Umbilical cord (tissue), 2 donors: ENCODE measurements at places on chromosomes 5 and 9.

GRCh38 chr9:5799314-5799713 is 33.6 kb downstream of the ERMP1 start:
- DNase-seq: peak; percentile 52

DNA sequence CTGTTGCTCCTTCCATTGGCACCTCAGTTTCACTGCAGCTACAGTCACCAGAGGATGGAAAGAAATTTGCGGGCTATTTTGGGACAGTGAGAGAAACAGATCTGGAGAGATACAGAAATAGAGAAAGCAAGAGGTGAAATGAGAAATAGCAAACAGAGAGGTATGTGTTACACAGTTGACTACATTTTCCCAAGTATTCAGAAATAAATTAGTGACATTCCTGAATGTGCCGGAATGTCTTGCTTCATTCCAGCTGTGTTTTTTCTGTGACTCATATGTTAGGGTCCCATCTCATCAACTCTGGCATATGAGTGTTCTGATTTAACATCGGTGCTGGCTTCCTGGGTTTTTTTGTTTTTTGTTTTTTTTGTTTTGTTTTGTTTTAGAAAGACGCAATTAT is 63.8 kb upstream of the ZNF462 start:
- peak; percentile 40 for DNase-seq

- DNase-seq: no peak
Observed at GRCh38 chr5:98630621-98631020, 142.8 kb upstream of the RGMB start.

GRCh38 chr9:130665029-130665430 is 636 bp downstream of the PRDM12 start:
- DNase-seq: no peak

GRCh38 chr5:60598424-60598823 is 101.5 kb downstream of the DEPDC1B start:
- no peak for DNase-seq

DNA sequence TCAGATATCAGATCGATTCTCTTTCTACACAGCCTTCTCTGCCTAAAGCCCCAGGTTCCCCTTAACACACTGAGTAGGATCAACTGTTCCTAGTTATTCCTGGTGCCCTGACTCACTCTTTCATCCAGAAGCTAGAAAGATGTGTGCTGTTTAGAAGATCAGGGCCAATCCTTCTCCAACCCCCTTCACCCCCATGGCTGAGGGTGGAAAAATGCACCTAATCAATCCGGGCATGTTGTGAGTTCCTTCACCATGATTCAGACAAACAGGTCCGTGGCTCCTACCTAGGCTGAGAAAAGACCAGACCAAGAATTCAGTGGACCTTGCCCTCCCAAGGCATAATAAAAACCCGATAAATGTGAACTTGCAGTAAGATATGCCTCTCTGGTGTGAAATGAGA is 85.4 kb upstream of the EQTN start:
- peak; percentile 37 for DNase-seq

DNA sequence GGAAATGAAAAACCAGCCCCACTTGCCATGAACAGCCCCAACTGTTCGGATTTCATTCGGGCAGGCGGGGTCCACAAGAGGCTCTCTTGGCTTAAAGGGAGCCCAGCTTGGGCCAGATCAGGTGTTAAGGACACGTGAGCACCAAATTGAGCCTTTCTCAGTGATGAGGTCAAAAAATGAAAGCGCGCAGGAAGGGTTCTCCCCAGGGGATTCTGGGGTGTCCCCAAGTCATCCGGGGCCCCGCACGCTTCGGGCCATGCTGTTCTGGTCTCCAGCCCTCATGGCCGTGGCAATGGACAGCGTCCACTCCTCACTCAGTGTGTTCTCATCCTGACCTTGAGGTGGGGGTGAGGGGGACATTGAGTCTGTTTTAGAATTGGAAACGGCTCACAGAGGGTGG is 10.9 kb downstream of the AK1 start:
- no peak for DNase-seq

- DNase-seq: peak; percentile 13
Observed at GRCh38 chr5:103232393-103232999, 26.1 kb upstream of the MACIR start.

DNA sequence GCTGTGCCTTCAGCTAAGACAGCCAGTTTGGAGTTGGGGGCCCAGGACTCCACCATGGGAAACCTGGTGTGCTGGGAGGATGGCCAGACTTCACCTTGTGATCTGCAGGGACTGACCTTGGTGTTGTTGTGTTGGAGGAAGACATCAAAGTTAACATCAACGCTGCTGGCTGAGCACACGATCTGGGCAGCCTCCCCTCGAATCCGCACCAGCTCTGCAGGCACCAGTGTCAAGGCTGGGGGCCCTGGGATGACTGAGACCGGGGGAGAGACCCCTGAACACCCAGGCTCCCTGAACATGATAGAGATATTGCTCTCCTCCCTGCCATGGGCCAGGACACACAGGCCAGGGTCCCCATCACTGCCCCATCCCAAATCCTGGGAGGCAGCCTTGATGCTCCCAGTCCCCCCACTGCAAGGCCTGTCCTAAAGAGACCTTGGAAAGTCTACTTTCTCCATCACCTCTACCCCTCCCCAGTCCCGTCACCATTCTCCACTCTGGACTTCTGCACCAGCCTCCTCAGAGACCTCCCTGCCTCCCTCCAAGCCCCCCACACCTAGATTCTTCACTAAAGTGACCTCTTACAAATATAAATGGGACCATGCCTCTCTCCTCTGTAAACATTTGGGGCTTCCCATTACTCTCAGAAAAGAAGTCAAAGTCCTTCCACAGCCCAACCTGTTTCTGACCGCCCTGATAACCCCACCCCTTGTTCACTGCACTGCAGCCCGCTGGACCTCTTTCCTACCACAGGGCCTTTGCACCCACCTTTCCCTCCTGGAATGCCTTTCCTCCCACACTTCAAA is 8.2 kb downstream of the CSF1R start:
- DNase-seq: no peak

DNA sequence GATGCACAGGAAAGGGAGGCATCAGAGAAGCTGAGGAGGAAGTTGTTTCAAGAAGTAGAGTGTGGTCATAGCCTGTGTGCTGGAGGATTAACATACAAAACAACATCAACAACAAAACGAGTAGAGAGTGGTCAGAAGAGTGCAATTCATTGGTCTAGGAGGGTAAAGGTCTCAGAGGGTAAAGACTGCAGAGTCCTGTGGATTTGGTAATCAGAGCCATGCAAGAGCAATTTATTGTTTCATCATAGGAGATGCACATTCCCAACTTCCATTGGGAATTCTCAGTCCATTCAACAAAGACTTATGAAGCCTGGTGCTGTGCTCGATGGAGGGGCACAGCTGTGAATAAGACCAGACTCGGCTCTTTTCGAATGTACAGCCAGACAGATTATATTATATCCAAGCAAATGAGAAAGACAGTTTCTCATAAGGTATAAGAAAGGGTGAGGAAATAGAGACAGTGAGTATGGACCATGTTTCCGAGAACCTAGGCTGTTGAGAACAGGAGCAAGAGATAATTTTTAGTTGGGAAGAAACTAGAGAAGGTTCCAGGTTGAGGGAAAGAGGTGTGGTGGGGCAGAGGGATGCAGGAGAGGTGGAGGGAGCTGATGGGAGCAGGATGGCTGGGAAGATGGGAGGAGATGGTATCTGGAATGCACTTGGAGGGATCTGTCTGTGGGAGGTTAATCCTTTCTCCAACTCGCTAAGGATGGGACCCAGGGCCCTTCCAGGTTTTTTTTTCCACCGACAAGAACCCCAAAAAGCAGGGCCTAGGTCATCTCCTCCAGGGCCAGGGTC is 7.9 kb upstream of the MYORG start:
- DNase-seq: no peak

DNA sequence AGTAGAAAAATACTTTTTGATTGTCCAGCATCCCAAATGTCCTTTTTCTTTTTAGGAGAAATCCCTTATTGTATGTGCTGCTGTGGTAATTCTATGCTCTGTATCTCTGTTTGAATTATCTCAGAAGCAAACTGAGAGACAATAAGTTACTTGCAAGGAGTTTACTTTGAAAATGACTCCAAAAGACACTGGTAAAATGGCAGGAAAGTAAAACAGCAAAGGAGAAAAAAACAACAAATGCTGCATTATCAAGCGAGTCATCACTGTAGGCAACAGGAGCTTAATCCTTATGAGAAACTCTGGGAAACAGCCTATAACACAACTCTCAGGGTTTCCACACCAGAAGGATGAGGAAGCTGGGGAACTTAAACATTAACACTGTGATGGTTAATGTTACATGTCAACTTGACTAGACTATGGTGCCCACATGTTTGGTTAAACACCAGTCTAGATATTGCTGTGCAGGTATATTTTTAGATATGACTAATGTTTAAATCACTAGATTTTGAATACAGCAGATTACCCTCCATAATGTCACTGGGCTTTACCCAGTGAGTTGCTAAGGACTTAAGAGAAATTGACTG is 92.6 kb upstream of the GAS1 start:
- no peak for DNase-seq

DNA sequence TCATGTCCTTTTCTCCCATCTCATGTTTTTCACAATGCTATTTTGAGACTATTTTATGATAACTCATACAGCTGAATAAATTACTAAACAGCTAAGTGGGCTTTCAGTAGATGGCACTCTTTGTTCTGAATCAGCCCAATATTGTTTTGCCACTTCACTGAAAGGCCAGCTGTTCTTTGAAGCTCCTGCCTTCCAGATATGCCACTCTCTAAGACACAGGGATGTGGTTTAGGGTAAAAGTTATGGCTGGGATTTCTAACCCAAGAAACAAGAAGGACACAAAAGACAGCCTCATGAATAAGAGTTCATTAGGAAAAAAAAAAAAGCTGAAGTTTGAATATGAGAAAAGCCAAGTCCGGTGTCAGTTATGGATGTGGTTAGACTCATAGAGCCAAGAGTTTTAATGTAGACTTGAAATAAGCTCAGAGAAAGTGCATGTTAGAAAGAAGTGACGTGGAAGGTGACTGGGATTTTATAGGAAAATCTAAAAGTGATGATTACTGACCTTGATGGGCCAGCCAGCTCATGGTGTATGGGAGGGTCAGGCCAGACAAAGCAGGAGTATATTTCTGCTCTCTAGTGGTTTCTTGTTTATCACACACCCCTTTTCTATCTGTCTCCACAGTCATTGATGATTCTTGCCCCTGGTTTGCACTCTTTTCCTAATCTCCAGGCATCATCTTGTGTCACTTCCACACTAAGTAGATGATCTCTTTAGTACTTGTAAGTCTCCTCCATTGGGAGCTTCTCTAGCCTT is 488.5 kb downstream of the NR2F1-AS1 start:
- peak; percentile 45 for DNase-seq

GRCh38 chr5:92504346-92504745 is 1076.7 kb downstream of the NR2F1-AS1 start:
- DNase-seq: no peak
